CD4-positive, alpha-beta T cell treated with Interleukin-12 subunit alpha and Interleukin-12 subunit beta, for 1 hour (primary cell): ENCODE measurements at places on chromosomes 5 and 9.

DNA sequence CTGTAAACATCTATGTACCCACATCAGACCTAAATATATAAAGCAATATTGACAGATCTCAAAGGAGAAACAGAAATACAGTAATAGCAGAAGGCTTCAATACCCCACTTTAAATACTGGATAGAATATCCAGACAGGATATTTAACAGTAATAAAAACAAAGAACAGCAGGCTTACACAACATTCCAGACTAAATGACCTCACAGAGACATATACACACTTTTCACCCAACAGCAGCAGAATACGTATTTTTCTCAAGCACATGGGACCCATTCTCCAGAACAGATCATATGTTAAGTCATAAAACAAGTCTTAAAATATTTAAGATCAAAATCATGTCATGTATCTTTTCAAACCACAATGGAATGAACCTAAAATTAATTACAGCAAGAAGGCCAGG is 76.8 kb downstream of the CAMSAP1 start:
- DNase-seq = no peak

DNA sequence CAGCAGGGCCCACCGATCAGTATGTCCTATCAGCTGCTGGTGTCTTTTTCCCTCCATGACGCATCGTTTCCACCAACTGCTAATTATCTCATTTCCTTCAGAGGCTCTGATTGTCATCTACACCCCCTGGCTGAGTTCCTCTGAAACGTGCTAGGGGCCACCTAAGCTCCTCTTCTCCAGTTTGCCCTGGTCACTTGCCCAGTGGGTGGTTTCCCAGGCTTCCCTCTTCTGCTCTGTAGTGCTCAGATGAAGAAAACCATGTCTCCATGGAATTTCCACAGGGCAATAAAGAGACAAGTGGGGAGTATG is 65.3 kb downstream of the TSTD2 start:
- no peak for DNase-seq

DNA sequence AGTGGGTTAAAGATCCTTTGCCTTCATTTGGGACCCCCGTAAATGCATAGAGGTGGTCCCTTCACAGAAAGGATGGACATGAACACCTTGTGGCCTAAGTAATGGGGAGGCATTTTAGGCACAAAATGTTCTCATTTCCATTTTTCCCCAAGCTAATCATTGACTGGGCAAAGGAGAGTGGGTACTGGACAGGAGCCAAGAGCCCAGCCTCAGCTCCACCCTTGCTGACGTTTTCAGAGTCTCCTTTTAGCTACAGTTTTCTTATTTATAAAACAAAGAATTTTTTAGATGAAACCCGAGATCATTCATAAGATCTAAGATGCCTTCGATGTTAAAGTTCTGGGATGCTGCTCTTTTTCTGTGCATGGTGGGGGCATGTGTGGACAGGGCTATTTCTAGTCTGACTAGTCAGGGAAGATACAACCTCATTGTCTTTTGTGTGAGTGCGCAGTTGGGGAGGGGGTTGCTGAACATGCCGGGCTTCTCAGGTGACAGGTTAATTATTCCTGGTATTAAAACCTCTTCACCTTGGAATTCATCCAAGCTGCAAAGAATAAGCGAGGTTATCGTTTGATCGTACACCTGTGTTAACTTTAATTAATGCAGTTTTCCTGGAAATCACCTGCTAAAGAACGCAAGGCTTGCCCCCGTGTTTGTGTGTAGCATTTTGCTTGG is 48.4 kb downstream of the ADAMTS16 start:
- DNase-seq = no peak

DNA sequence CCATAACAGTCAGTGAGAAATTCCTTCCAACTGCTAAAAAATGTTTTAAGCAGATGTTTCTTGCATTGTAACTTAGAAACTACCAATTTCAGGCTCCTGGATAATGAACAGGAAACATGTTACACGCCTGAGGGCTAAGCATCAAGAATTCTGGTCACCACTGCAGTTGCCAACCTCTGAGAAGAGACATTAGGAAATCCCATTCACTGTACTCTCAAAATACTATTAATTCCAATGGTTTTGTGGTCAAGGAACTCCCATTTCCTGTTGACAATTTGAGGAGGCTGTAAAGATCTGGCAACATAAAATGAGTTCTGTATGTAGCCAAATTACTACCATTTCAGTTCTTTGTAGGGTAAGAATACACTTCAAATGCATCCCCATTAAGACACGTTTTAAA is 456.0 kb upstream of the MEF2C start:
- DNase-seq = no peak

GRCh38 chr5:149434162-149435014 is 55.3 kb upstream of the IL17B start:
- peak; percentile 48 for DNase-seq

DNA sequence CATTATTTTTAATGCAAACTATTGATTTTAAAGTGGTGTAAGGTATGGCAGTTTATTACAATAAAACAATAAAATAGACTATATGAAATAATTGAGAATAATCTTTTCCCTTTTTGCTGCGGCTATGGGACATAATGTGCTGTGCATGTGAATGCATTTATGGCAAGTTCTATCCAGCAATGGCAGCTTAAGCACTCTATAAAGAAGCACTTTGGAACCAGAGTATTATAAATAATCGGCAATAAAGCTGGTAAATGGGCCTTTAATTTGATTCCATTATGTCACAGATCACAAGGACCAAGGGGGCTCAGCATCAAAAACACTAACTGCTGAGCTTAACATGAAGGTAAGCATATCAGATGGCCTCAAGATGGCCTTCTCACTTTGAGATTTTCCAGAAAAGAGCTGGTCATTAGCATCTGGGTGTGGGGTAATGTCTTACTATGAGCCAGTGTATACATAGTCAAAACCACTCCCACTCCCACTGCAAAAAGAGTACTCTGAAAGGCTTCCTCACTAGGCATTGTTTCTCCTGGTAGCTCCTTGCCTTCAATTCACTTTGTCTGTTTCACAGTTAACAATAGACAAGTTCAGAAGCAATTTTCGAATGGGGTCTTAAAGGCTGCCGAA is 97.1 kb upstream of the ASTN2 start:
- no peak for DNase-seq

DNA sequence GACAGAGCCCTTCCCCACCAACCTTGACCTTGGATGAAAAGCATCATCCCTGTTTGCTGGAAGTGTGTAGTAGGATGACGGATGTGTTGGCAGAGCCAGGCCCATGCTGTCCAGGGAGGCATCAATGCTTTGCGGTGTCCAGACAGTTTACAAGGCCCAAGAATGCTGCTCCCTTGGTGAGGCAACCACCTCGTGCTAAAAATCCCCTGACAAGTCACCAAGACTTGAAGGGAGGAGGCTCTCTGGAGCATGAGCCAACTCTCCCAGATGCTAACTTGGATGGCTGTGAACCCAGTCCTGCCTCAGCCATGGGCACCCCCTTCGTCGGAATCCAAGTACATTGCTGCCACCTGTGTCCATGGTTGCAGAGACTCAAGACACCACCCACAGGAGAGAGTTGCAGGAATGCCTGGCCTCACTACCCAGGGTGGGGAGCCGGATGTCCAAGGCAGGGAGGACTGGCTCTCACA is 9.5 kb upstream of the NKD2 start:
- DNase-seq = no peak
